ENCODE measurements at places on chromosomes 7 and 10. TPM values are rescaled to one million over a fixed set of nuclear protein-coding genes. Genes with fewer than 3 reads are reported as not detected.

- no peak for DNase-seq
These were observed 131.3 kb upstream of the FAM20C start for GRCh38 chr7:61111-61510.

DNA sequence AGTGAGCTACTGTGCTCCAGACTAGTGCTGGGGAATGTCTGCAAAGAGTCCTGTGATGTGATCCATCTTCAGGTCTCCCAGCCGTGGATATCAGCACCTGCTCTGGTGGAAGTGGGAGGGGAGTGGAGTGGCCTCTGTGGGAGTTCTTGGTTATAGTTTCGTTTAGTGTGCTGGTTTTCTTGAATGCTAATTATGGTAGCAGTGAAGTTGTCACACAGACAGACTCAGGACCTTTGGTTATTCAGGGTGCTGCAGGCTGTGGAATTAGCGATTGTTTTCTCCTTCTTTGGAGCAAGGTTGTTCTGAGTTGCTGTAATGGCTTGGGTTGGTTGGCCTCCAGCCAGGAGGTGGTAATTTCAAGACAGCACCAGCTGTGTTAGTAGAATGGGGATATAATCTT is 132.7 kb upstream of the HGF start:
- DNase-seq: no peak

DNA sequence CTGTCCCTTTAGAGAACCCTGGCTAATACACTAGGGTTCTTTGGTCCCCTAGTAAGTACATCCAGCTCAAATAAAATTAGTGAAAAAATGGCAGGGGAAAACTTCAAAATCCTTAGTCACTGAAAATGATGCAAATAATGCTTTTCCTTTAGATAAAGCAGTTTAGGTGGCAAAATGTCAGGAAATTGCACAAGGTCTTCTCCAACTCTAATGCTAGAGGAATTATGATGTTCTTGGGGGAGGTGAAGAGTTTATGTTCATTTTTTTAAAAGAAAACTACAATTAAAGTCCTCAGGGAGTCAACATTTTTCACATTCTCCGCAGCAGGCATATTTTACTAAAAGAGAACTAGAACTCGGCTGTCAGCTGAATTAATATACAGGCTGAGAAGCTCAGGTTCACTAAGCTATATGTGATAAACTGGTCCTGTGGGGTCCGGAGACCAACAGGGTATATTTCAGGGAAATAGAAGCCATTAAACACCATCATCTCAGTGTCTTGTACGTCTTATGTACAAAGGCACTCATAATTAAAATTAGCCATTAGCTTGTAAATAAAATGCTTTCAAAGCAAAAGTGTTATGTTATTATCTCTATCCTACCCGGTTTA is 1164.7 kb upstream of the AUTS2 start:
- DNase-seq: no peak

DNA sequence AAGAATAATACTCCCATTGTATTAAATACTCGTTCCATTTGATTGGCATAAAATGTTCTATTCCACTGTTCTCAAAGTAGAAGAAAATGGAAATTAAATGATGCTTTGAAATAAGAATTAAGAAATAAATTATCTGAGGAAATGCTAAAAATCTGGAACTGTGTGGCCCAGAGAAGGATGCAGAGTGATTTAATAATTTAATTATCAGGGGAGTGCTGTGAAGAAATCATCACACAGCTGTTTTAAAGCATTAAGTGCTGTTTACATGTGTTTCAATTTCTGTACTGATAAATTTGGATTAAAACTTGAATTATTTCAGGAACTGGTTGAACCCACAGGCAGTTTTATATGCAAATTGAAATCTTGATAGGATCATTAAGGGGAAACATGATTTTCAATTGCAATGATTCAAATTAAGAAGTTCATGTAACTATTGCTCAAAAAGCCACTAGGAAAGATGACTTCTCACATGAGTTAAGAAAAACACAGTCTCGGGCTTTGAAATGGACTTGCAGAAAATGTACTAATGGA is 56.3 kb downstream of the COL28A1 start:
- no peak for DNase-seq

GRCh38 chr10:114043532-114044246 is at the start of gene ADRB1:
TSS of gene ADRB1 (plus strand) at chr10:114043866. CDS start at chr10:114044133, 267 bp downstream.
- DNase-seq: peak; percentile 61

DNA sequence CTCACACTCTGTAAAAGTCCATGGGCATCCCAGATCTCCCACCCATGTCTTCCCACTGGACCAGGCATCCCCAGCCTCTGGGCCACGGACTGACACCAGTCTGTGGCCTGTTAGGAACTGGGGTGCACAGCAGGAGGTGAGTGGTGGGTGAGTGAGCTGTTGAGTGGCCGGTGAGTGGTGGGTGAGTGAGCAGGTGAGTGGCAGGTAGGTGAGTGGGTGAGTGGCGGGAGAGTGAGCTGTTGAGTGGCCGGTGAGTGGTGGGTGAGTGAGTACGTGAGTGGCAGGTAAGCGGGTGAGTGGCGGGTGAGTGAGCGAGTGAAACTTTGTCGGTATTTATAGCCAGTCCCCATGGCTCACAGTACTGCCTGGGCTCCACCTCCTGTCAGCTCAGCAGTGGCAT is 471.2 kb downstream of the DNAJB6 start:
- DNase-seq: no peak

DNA sequence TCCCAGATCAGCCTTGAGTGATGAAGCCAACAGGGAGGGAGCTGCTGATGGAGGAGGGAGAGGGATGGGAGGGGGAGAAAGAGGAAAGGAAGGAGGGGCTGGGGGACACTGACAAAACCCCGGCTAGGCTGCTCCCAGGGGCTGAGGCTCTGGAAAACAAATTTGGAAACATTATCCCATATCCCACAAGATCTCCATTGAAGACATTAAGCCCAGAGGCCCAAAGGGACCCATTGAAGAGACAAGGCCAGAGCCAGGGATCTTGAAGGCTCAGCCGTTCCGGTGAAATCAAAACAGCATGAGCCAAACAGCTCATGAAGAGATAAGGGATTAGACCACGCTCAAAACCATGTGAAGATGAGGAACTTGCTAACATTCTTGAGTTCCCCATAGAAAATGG is 184.3 kb upstream of the ITGB1 start:
- peak; percentile 85 for DNase-seq

DNA sequence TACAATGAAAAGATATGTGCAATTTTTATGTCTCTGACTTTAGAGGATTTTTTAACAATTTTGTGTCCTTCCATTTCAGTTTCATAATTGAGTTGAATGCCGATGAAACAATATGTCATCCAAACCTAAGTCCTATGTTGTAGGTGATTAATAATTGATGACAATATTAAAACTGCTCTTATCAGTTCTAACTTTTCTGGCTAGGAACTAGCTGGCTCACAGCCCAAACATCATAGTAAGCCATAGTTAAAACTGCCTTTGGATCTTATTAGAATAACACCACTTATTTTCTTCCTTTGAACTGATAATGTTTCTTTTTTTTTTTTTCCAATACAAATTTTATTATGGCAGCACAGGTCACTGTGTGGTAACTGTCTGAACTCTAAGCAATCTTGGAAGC is 230.9 kb downstream of the GRM8 start:
- DNase-seq: no peak

DNA sequence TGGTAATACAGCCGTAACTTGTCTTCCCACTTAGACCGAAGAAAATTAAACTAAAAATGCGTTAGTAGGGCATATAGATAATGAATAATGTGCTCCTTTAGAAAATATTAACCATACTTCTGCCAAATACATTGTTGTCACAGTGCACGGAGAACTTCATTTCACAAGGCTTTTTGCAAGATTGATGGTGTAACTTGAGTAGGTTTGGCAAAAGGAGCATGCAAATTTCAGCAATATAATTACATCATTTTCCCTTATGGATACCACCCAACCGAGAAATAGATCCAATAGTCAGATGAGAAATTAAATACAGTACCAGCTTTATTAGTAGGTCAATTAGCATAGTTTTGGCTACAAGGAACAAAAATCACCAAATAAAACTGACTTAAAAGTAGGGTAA is 792.6 kb upstream of the C7orf33 start:
- no peak for DNase-seq

DNA sequence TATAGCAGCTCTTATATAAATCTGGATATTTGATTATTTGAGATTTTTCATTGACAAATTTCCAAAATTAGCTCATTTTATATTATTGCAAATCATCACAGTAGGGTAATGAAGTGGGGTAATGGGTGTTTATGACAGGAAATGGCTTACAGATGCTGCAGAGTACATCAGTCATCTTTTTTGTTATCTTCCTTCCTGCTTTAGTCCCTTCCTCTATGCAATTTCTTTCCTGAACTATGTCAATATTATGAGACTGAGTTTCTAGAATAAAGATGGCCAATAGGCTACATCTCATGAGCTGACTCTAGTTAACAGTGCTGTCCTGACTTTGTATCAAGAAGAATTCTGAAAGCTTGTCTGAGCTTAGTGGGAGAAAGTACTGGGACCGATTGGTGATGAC is 244.5 kb downstream of the XPNPEP1 start:
- no peak for DNase-seq

DNA sequence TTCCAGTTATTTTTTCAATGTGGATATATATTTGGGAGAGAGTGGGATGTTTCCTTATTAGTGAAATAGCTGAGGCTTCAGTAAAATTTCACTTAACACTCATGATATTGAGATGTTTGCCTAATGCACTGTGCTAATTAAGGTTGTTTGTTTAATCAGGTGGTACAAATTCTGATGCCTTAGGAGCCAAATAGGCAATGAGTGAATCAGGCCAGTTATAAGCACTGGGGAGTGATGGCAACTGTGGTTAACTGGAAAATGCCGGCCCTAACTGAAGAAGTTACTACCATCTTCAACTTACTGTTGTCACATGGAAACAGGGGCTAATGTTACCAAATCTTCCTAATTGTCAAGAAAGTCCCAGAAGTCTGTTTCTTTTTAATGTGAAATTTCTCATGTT is 32.0 kb downstream of the VCL start:
- no peak for DNase-seq

GRCh38 chr10:84155521-84155920 is 16.2 kb downstream of the GHITM start:
- DNase-seq: no peak

DNA sequence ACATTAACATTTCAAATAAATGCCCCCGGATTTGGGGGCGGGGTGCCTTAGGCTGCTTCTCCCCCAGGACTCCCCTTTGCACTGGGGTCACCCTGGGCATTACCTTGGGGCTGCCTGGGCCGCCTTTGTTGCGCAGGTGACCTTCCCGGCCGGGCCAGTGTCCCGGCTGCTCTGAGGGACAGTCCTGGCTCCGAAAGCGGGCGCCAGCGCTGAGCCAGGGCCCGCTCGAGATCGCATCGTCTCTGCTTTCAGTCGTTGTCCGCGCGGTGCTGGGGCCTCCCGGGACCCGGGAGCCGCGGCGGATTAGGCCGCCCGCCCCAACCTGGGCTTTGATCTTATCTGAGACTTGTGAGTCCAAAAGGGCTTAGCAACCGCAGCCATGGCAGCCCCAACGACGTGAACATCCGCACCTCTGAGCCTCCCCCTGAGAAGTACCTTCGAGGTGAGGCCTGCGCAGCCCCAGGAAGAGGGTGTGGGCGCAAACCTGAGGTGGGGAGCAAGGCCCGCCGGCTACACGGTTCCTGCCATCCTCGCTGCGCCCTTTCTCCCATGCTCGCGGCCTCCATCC is 14.8 kb upstream of the WAPL start:
- no peak for DNase-seq

Gene FAM25G
- not detected for total RNA-seq

Gene TWIST1
- 51.5 TPM for total RNA-seq

Gene EBLN1
- 3.6 TPM for total RNA-seq

Gene VSTM4
- 8.4 TPM for total RNA-seq

Gene GIMAP8
- 1.2 TPM for total RNA-seq

Gene ASAH2B
- 7.5 TPM for total RNA-seq

Gene PALD1
- total RNA-seq: 4.8 TPM
